T-helper 17 cell (primary cell): ENCODE measurements at places on chromosomes 5 and 9.

GRCh38 chr9:15484802-15485201 lies 26.0 kb downstream of the PSIP1 start:
- H3K4me1 ChIP-seq = peaks cover 32% of the 10 kb centered on the region
- no peak overlapping the region for H3K4me3 ChIP-seq
- H3K27me3 ChIP-seq = no peaks in the 10 kb centered on the region
- no peak for DNase-seq

DNA sequence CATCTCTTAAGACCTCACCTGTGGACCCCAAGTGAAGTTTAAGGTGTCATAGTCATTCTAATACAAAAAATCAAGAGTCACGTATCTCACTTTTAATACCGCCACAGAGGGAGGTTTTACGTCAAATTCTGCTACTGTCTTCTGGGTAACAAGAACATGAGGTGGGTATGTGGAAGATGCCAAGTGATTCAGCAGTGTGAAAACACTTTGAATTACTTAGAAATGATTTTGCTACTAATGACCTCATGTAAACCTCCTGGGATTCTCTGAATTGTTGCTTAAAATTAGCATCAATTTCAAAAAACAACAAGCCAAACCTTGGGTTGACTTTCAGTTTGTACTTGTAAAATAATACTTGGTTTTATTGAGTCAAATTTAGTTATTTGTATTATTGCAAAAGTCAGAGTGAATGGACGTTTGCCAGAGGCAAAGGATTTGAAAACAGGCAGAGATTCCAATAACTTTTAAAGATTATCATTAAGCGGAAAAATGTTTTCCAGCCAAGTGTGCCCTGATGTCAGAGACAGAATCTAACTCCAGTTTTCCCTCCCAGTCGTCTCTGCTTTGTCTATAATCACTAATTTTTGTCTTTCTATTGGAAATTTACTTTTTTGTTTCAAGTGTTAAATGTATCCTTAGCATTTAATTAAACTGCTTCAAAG lies 8.8 kb downstream of the DMRT2 start:
- H3K4me3 ChIP-seq = no peak overlapping the region
- no peak for DNase-seq
- H3K4me1 ChIP-seq = no peaks in the 10 kb centered on the region
- H3K36me3 ChIP-seq = no peaks in the 10 kb centered on the region
- H3K27me3 ChIP-seq = peaks cover 48% of the 10 kb centered on the region

- H3K27ac ChIP-seq = no peak overlapping the region
- H3K4me3 ChIP-seq = no peak overlapping the region
- H3K27me3 ChIP-seq = no peaks in the 10 kb centered on the region
- H3K36me3 ChIP-seq = no peaks in the 10 kb centered on the region
- no peaks in the 10 kb centered on the region for H3K4me1 ChIP-seq
- DNase-seq = no peak
These were observed 84.6 kb downstream of the PAPPA start for GRCh38 chr9:116238225-116238624.

DNA sequence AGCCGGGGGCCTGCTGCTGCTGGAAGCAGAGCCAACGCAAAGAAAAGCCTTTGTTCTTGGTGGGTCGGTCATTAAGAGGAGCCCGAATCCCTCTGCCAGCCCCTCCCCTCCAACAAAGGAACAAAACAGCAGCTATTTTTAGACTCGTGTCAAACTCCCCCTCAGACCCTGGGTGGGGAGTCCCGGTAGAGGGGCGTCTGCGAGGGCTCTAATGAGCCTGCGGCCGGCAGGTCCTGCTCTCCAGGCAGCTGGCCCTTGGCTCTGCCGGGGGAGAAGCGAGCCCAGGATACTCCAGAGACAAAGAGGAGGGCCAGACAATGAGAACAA lies 114.0 kb downstream of the LHX2 start:
- no peak overlapping the region for H3K4me3 ChIP-seq
- H3K36me3 ChIP-seq = no peaks in the 10 kb centered on the region
- H3K4me1 ChIP-seq = peaks cover 12% of the 10 kb centered on the region
- no peak for DNase-seq
- no peak overlapping the region for H3K27ac ChIP-seq

DNA sequence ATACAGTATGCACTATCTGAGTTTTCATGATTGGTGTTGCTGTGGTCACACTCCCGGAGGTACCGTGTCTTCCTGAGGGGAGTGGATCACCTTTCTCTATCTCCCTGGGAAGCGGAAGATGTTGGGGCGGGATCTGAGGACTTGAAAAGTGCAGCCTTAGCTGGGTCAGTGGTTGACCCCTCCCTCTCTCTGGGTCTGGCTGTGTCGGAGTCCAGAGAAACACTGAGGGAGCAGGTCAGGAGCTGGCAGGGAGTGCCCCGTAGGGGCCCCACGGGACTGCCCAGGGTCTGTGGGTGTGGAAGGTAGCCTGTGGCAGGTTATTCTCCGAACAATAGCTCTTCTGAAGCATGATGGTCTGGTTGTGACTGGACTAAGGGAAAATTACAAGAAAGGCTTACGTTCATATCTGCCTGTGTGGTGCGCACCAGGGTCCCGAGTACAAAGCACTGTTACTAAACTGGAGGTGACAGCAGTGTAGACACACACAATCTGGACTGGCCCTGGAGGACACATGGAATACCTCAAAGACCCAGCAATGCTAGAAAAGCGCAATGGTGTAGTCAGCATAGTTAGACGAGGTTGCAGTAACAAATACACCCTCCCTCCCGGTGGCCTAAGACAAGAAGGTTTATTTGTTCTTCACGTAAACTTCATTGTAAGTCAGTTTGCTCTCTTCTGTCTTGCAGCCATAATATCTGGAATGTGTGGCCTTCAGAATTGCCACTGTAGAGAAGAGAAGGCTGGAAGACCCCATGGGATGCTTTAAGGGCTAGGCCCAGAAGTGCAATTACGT lies 9.4 kb upstream of the ZFP62 start:
- no peak overlapping the region for H3K4me3 ChIP-seq
- no peak for DNase-seq
- H3K4me1 ChIP-seq = peaks cover 4% of the 10 kb centered on the region
- H3K27me3 ChIP-seq = peaks cover 35% of the 10 kb centered on the region
